Inflammatory macrophage treated with lipopolysaccharide for 1 hour (primary cell): ENCODE measurements at places on chromosomes 2 and 18.

DNA sequence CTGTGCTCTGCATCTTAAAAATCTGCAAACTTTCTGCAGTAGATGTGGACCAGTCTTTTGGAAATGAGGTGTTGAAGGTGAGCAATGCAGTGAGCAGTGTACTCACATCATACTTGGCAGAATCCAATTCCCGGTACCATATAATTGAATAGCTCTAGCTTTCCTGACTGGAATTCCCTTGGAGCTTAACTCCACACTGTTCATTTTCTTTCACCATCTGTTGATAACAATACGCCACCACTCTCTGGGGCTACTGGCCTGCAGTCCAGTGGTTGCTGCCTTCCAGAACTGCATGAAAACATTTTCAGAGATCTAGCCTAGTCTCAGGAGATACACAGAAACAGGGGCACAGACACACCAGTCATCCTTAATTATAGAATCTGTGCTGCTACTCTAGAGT lies 820.0 kb upstream of the NXPH2 start:
- DNase-seq, result no peak

DNA sequence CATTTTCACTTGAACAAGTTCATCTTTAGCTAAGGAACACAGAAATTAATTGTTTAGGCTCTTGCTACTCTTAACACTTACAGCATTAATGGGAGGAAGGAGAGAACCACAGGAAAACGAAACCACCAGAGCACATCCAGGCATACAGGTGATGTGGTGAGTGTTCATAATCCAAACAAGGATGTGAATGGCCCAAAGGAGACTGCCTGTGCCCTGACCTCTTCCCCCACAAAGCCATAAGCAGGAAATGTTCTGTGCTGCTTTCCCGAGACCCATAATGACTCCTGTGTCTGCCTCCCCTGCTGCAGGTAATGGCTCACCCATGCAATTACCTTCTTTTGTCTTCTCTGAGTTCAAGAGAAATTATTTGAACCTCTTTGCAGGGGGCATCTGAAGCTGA lies 295.9 kb upstream of the LINC00305 start:
- no peak for DNase-seq

DNA sequence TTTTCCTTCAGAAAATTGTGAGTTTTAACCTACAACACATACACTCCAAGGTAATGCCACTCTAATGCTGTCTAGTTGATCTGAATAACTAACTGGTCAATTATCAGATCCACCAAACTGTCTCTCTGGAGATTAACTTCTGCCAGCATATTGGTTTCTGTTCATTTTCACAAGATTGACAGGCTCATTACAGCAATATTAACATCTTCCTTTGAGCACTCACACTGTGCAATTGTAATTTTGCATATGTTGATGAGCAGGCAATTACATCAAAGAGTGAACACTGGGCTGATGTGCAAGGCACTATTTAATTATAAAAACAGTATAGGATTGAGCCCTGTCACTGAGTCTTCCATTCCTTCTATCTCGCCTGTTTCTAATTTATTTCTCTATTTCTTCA lies 197.3 kb downstream of the SLC8A1 start:
- DNase-seq, result no peak

DNA sequence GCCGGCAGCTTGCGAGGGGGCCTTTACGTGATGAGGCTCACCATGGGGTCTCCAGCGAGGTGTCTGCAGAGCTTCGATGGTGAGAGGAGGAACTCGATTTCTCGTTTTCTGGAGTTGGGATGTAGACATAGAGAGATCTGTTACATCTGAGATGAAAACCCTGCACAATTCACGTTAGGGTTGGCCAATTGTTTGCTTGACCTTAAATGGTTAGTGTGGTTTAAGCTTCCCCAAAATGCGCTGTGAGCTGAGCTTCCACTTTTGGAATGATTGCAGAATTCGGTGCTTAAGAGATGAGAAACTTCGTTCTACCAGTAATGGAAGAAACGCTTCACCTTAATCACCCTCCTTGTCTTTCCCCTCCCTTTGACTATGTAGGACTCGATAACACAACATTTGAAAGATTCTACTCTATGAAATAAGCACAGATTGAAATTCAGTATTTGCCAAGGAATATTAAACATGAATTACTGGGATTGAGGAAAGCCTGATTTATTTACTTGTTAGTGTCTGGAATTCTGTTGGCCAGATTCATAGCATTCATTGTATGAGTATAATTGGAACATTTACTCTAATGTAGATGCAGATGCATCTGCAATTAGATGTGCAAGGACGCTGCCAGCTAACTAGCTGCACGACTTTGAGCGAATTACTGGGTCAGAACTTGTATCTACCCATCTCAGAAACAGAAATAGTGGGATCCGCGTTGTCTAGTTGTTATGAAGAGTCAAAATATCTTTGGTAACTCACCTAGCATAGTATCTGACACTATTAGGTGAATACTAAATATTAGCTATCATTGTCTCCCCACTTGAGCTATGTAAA lies 1.6 kb upstream of the KLF7 start:
- DNase-seq, result peak; percentile 91
